ENCODE measurements at places on chromosomes 11 and 22.

DNA sequence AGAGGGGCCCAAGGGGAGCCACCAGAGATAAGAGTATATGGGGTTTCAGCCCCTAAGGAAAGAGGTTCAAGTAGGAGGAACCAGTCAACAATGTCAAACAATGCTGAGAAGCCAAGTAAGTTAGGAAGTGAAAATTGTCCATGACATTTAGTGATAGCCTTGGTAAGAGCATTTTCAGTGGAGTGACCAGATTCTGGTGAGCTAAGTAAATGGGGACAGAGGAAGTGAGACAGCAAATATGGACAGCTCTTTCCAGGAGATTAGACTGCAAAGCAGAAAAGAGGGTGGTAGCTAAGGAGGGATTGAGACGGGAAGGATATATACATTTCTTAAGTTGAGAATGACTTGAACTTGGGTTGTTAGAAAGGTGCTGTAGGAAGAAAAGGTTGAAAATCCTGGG lies 22.9 kb downstream of the POLD3 start:
- no peak for DNase-seq

GRCh38 chr22:48439560-48440135 lies 1388.0 kb downstream of the BRD1 start:
- no peak for DNase-seq

DNA sequence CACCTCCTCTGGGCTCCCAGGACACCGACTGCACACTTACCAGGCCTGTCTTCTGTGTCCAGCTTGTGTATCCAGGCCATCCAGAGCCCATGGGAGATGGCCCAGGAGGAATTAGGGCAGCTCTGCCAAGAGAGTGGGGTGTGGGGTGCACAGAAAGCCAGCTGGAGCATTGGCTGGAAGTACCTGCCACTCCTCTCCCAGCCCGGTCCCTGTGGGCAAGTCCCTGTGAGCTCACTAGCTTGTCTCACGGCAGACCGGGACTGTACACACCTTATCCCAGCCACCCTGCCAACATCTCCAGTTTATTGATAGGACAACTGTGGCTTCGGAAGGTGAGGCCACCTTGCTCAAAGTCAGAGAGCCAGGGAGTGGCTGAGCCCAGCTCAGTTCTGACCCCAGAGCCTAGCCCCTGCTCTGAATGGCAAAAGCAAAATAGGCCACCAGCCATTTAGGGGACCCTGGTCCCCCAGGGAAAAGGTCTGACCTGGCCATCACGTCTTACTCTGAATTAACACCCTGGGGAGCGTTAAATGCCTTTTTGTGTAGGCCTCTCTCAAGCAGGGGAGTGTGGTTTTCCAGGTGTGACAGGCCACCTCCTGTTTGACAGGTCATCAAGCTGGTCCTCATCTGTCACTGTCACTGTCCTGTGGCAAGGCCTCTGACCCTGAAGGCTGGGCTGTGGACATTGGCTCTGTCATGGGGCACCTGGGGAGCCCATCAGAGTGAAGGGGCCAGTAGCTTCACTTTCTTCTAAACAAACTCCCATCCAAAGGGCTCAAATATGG lies 15.1 kb downstream of the UQCR10 start:
- DNase-seq: no peak

DNA sequence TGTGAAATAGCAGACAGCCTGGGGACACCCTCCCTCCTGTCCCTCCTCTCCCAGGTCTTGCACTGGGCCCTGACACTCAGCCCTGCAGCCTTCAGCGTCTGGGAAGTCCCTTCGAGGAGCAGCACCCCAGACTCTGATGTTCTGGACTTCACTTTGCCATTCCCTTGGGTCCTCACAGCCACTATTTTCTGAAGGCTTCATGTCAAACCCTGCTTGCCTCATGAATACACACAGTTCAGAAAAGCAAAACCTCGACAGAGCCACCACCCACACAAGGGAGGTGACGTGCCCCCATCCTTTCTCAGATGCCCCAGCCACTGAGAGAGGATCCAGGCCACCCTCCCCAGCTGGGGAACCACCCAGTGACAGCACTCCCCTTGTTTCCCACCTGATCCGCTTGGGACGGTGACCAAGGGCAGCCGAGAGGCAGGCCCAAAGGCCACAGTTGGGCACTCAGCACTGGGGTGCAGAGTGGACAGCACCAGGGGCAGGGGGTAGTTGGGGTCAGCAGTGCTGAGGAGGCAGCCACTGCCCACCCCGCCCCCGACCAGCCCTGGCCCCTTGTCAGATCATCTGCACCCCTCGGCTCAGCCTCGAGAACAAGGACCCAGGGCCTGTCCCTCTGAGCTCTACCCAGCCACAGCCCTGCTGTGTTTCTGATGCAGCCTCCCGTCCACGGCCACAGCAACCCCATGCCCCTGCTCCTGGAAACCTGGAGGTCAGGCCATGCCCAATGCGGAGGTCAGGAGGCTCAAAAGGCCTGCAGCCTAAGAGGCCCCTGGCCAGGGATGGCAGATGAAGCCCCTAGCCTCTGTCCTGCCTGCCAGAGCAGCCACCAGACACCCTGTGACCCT lies 3.1 kb upstream of the TNNT3 start:
- DNase-seq: no peak

DNA sequence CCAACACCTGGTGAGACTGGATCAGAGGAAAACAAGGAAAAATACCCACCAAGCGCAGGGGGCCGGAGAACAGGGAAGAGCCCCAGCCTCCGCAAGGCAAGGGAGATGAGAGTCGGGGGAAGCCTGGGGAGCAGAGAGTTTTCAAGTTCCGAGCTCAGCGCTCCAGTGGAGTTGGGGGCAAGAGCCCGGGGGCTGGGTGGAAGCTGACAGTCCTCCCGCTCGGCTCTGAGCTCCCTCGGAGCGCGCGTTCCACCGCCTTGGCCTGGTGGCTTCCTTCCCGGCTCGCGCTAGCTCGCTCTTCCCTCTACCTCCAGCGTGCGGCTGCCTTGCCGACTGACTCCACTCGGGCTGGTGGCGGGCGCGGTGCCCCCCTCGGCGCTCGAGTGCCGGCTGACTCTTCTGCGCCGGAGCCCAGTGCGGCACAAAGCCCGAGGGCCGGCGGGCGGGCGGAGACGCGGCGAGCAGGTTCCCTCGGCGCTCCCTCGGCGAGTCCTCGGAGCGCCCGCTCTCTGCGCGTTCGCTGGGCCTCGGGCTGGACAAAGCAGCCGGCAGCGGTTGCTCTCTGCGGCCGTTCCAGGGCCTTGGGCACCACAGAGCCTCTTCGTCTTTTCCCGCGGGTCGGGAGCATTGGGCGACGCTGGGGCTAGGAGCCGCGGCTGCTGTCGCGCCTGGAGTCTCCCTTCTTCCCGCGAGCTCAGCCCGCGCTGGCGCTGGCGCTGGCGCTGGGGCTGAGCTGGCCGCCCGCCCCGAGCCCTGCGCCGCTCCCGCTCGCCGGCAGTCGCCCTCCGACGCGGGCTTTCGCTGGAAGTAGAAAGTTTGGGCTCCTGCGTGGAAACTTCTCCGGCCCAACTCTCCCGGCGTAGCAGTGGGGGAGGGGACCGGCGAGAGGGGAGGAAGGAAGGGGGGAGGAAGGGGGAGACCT lies 1.0 kb downstream of the PAX6 start:
- no peak for DNase-seq

GRCh38 chr11:61607426-61607825 lies 26.6 kb upstream of the SYT7 start:
- no peak for DNase-seq

- no peak for DNase-seq
These were observed 143.2 kb downstream of the APOL5 start for GRCh38 chr22:35860837-35861236.

GRCh38 chr11:36818410-36818809 lies 220.4 kb upstream of the RAG2 start:
- no peak for DNase-seq

- no peak for DNase-seq
These were observed 29.6 kb downstream of the RTN4R start for GRCh38 chr22:20238536-20238900.

DNA sequence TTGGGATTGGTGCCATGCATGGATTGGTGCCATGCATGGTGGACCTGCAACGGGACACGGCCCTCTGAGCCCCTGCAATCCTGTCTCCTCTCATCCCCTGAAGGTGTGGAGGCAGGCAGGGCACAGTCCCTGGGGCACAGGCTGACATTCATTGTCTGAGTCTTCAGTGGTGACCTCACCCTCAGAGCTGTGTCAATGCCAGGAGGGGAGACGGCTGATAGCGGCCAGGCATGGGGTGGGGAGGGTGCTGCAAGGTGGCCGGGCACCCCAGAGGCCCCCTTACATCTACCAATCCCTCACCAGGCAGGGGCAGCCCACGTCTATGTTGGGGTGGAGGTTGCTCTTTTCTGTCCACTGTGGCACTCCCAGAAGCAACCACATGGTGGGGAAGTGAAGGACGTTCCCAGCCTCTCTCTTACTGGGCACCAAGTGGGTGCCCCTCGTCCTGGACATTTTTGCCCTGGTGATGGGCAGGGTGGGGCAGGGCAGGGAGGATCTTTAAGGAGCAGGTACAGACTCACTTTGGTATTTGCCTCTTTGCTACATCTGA lies 47.6 kb downstream of the NECTIN1 start:
- no peak for DNase-seq

- DNase-seq: no peak
These were observed 15.9 kb downstream of the MOGAT2 start for GRCh38 chr11:75733431-75734107.

DNA sequence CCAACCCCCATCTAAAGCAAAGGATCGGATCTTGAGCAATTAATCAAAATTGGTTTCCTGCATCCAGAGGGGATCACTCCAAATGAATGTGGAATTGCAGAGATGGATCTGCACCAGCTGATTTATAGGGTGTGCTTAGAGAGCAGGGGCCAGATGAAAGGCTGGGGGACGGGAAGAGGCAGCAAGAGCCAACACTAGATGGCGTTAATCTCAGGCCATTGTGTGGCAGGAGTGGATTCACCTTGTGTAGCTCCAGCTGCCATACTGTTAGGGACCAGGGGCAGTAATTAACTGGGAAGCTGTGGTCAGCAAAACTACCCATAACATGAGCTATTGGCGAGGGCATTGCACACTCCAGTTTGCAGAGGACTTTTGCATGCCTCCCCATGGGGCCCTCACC lies 35.6 kb downstream of the SERPINH1 start:
- no peak for DNase-seq

DNA sequence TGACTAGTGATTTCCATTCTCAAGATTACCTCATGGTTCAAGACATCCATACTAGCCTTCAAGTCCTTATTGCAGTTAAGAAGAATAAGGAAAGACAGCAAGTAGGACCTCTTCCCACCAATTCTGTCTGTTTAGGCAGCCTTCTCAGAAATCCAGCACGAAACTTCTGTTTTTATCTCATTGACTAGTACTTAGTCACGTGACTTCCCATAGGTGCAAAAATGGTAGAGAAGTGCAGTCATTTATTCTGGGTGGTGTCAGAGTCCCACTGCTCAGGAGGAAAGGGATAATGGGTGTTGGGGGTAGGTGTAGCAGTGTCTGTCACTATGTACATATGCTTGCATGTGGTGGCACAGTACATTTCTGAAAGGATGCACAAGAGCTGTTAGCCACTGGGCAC lies 57.7 kb upstream of the SORL1-AS1 start:
- no peak for DNase-seq

DNA sequence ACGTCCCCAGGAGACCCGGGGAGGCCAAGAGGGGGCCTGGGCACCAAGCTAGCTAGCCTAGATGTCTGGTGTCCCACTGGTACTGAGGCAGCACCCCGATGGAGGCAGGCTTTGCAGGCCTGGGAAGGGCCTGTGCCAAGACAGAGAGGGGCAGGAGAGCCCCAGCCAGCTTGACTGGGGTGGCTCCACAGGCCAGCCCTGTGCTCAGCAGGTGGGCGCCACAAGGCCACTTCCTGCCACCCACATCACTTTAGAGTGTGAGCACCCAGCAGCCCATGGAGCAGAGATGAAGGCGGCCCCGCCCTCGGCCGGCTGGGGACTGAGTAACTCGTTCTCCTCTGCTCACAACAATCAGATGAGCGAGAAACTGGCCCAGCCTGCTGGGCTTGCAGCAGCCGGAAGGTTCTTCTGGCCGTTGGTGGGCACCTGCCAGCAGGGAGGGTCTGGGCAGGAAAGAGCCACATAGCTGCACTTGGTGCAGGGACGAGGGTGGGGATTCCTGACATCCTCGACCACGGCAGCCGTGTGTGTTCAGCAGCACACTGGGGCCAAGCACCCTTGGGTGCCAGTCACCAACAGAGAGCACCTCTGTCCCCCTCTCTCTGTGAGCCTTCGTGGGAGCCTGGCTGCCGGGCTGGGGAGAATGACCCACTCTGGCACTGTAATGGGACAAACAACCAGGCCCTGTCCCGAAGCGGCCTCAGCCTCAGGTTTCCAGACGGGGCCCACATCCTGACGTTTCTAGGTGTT lies 7.6 kb downstream of the OSBPL5 start:
- no peak for DNase-seq

- DNase-seq: no peak
These were observed 61.1 kb downstream of the INSC start for GRCh38 chr11:15175831-15176230.

DNA sequence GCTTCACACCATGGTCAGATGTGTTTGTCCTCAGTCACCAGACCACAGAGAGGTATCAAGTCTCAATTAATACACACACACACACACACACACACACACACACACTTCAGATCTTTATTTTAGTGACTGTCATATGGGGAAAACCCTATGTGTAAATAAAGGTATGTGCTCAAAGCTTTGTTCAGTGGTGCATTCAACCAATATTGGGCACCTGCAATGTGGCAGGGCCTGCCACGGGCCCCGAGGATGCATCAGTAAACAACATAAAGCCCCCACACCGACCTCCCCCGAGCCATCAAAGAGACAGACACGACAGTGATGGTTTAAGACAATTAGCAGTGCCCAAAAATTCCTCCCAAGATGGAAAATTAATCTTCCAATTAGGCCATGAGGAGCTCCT lies 51.6 kb downstream of the SHANK2 start:
- no peak for DNase-seq

DNA sequence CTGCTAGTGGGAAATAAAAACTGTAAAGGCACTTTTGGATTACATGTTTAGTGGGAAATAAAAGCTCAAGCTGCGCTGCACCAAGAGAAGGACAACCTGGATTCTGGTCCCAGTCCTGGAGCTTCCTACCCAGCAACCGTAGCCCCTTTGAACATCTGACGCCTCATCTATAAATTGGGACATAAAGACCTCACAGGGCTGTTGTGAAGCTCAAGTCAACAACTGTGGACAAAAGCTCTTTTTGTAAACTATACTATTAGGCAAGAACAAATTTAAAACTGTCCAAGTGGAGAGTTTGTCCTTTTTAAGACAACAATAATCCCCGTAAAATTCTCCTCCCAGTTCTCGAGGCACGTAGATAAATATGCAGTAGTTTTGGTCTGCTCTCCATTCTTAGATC lies 17.6 kb upstream of the PCF11 start:
- DNase-seq: no peak

GRCh38 chr22:41469218-41469851 lies 418 bp downstream of the ACO2 start:
- no peak for DNase-seq

DNA sequence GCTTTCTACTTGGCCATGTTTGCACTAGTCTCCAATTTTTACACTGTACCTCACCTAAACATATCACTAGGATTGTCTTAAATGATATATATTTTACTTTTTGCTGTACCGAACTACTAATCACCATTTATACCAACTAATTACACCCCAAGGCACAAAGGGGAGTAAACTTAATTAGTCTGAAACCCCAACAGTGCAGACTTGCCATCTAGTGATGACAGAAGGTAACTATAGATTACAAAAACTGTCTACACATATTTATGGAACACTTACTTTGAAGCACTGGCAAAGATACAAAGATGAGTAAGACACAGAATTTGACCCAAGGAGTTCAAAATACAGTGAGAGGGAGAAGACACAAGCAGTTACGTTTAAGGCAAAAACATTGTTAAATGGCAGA lies 139.7 kb downstream of the CNTN5 start:
- no peak for DNase-seq

Data from AG04449 (cell line).